Endothelial cell of umbilical vein (primary cell): ENCODE measurements at places on chromosomes 16 and 17. TPM values are rescaled to one million over a fixed set of nuclear protein-coding genes. Genes with fewer than 3 reads are reported as not detected.

SLC35G6 gene
- not detected in 2 replicates for total RNA-seq

PNMT gene
- not detected in 2 replicates for total RNA-seq

GRB7 gene
- total RNA-seq: not detected in 2 replicates

GRAPL gene
- 52.5 and 55.1 TPM in 2 replicates for total RNA-seq

DNA sequence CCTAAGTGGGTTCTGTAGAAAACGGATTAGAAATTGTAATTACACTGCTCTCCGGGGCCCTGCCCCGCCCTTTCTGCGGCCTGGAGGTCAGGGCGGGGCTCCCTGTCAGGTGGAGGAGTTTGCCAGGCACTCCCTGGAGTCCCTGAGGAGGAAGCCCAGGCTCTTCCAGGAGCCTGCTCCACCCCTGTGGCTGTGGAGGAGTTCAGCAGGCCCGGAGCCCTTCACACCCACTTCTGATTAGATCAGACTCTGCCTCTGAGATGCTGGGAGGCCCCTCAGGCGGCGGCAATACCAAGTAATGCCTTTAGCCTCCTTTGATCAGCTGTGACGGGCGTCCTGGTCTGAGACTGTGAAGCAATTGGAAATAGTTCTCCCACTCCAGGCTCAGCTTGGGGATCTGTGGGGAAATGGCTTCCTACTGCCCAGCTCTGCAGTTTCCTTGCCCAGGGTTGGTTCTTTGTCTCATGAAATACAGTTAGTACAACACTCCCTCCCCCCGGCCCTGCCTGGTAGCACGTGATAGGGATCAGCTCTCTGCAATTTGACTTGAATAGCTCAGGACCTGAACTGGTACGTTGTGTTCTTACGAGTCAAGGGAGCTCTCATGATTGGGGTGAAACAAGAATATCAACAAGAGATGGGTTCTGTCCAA is 22.3 kb downstream of the BAIAP2 start:
- peak; percentile 31 for DNase-seq

DNA sequence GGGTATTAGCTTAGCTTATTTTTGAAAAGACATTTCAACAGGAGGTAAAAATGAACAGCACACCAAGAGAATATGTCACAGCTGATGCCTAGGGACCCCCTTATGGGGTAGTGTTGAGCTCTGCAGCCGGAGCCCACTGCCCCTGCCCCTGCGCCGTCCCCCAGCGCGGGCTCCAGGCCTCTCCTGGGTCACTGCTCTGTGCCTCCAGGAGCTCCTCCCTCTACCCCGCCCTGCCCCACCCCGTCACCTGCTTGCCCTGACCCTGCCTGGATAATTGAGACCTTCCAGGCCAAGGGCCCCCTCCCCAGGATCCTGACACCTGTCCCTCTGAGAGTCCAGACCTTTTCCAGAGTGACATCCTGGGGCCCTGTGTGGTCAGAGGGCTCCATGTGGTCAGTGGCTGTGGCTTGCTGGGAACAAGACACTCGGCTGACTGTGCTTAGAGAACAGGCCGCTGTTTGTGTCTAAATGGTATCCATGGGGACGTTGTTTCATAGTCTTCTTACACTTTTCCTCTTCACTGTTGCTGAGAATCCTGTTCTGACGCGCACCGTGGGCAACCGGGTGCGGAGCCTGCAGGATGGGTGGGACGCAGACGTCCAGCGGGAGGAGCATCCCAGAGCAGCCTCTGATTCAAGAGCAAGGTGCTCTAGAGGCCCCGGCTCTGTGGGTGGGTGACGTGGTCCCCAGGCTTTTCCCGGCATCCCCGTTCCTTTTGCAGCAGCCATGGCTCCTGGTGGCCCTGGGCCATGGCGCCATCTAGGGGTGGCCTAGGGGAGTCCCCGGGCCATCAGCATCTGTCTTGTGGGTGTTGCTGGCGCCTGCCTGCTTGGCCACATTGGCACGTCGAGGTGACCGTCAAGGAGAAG is 20.0 kb upstream of the WFIKKN1 start:
- DNase-seq: no peak

DNA sequence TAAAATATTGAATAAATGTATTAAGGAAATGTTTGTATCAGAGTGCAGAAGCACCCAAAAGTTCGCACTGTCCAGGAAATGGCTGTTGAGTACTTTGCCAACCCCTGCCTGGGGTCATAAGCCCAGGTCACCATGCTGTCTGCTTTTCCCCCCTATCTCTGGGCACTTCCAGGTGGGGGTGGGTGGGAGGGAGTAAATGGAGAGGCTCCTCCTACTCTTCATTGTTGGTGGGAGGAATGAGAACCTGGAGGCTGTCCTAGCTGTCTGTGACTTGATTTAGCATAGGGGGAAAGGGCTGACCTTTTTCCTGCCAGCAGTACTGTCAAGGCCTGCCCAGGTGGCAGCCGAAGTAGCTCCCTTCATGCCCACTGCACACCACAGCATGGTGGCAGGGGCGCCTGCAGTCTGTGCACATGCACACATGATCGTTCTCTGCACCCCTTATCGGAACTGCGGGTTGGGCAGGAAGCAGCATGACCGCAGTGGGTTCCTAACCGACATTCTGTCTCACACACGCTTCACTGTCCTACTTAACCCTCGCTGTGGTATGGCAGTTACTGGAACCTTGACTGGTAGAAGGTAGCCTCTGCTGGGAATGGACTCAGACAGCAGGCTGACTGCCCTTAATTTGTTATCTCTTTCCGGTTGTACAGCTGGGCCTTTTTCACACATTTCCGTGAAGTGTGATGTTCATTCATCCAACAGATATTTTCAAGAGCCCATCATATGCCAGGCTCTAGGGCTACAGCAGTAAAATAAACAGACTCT is 41.5 kb downstream of the LDHD start:
- DNase-seq: peak; percentile 56

GRCh38 chr17:7328840-7329373 is at the start of gene NEURL4:
Gene NEURL4 (minus strand): TSS chr17:7329335. CDS start chr17:7329312, 23 bp downstream.
- no peak for DNase-seq

DNA sequence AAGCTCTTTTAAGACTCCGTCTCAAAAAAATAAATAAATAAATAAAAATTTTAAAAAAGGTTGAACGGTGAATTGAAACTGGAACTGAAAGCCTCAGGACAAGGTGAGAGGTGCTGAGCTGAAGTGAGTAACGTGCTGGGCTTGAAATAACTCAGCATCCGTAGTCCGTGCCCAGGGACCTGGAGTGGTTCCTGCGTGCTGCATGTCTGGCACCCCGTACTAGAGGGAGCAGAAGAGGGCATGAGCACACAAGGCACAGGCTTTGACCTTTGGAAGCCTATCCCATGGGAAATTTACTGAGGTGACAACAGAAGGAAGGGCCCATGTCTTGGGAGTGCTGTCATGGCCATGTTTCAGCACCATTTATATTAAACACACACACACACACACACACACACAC is 4.5 kb upstream of the MEIOB start:
- no peak for DNase-seq

DNA sequence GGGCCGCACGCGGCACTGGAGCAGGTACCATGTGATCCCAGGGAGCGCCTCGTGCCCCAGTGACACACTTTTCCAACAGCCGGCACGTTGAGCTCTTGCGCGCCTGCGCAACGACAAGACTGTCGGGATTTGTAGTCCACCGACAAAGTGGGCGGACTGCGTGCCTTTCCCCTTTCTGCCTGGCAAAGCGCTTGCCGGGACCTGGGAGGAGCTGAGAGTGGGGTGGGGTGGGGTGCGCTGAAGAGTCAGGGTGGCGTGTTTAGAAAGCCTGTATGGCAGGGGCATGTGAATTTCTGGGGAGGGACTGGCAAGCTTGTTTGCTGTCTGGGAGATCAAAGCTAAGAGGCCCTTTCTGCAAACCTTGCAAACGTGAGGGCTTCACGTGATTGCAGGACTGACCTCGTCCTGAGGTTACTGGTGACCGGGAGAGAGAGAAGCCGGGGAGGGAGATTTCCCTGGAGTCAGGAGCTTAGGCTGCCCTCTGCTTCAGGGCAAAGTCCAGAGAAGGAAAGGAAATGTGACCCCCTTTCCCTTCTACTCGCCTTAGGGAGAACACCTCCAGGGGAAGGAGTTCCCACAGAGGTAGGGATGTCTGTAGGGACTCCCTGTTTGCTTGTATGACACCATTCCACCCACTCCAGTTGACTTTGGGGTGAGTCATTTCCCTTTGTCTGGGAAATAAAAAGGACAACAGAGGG is 429 bp upstream of the NR1D1 start:
- peak; percentile 98 for DNase-seq

- no peak for DNase-seq
Observed at GRCh38 chr17:17815062-17815406, 21.8 kb downstream of the SREBF1 start.

GRCh38 chr17:37399265-37399803 is 7.3 kb downstream of the ACACA start:
- no peak for DNase-seq
